ENCODE measurements at places on chromosomes 7 and 10.

DNA sequence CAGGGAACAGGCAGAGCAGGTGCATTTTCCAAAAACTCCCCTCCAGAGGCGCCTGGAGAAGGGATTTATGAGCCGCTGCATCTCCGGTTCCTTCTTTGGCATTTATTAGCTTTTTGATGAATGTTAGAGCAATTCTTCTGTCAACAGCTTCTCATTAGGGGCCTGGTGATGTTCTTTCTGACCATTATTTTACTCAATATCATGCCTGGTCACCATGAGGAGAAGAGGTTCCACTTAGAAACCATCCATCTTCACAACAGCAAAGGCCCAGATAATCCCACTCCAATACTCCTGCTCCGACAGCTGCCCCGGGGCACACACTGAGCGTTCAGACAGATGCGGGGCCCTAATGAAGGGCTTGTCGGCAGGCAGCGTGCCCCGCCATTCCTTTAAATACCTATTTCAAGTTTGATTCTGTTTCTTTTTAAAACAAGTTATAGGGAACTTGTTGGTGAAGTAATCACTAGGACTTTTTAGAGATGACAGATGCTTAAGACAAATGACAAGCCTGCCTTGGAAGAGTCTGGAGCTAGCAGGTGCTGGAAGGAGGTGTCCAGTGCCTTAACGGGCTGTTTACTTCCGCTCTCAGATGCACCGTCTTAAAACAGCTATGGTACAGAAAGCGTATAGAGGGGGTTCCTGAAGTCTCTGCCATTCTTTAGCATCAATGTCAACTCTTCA, 31.7 kb downstream of the ECHDC3 start:
- no peak for DNase-seq

- DNase-seq: no peak
Measured at GRCh38 chr10:62085404-62085803, 183.2 kb downstream of the RTKN2 start.

GRCh38 chr7:102834999-102835398, 77.8 kb upstream of the LRRC17 start:
- DNase-seq: no peak

DNA sequence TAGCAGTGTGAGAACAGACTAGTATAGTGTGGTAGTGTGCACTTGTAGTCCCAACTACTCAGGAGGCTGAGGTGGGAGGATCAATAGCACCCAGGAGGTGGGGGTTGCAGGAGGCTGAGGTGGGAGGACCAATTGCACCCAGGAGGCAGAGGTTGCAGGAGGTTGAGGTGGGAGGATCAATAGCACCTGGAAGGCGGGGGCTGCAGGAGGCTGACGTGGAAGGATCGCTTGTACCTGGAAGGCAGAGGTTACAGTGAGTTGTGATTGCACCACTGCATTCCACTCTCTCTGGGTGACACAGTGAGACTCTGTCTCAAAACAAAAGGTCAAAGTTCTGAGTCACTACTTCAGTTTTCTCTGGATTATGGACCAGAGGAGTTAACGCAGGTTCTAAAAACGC, 22.6 kb upstream of the DIP2C start:
- no peak for DNase-seq

DNA sequence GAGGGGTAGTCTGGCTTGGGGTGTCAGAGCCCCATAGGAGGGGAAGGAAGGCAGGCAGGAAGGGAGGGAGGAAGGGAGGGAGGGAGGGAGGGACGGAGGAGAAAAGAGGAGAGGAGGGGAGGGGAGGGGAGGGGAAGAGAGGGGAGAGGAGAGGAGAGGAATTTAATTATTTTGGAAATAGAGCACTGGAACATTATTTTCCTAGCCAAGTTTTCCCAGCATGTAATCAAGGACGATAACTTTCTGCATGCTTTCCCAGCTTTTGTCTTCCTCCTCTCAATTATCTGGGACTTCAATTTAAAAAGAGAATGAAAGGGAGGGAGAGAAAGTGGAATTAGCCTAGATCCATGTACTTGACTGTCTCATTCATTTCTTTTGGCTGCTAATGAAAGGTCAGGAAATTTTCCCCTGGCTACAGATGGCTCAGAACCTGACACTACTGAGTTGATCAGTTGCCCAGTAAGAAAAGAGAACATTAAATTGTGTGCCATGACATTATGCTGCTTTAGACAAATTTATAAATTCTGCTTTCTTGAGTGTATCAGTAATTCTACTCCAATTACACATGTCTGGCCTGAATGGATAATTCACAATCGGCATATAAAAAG, 148.8 kb downstream of the LRRC4 start:
- no peak for DNase-seq

DNA sequence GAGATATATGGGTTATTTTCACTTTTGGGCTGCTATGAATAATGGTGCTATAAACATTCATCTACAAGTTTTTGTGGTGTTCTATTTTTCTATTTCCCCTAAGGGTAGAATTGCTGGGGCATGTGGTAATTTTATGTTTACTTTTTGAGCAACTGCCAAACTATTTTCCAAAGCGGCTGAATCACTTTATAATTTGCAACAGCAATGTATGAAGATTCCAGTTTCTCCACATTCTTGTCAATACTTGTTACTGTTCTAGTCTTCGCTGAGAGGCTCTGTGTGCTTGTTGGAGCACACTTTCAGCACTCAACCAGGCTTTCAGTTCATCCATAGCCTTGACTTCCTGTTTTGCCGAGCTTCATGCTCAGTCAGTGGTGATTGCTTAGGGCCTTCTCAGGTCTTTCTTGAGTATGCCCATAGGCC, 39.0 kb downstream of the ADK start:
- no peak for DNase-seq

- DNase-seq: no peak
Measured at GRCh38 chr7:9625953-9626352, 1192.5 kb downstream of the NXPH1 start.

GRCh38 chr10:93390306-93391090, 91.6 kb downstream of the MYOF start:
- DNase-seq: no peak

DNA sequence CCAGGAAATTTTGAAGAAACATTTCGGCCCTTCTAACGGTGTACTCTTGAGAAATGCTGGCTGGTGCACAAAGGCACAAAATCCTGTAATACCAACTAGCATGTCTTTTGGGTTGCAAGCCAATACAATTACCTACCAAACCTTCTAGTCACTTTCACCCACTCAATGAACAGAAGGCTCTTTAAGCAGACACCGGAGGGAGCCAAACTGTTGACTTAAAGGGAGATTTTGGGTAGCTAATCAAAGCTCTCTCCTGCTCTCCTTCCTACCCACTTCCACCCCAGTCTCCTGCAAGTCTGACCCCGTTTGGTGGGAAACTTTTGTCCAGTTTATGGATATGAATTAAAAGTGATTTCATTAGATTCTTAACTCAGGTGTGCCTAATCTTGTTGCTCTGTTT, 24.0 kb downstream of the GRM3 start:
- DNase-seq: no peak

- DNase-seq: no peak
Measured at GRCh38 chr7:93146472-93147141, 1.6 kb downstream of the SAMD9L start.

DNA sequence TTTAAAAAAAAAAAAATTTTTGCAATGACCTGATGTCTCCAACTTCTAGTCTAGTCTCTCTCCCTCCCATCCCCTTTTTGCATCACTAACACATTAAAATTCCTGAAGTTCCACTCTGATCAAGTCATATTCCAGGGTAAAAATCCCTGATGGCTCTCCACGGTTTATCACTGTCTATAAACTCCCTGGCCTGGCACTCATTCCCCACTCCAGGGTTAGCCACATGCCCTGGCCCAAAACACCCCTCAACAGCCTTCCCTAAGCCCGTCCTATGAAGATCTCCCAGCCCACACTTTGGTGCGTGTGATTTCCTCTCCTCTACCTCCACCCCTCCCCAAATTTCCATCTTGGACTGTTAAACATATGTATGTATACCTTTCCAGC, 125.4 kb downstream of the JAZF1 start:
- no peak for DNase-seq

GRCh38 chr10:77867124-77867719, 59.3 kb downstream of the DLG5 start:
- no peak for DNase-seq

GRCh38 chr7:6489612-6490011, 41.9 kb upstream of the DAGLB start:
- DNase-seq: no peak

- DNase-seq: no peak
Measured at GRCh38 chr7:91993976-91994375, 53.3 kb downstream of the AKAP9 start.

- no peak for DNase-seq
Measured at GRCh38 chr7:27685209-27685608, 22.5 kb upstream of the HIBADH start.

GRCh38 chr7:298375-298702, 8.4 kb downstream of the FOXL3 start:
- DNase-seq: no peak

- no peak for DNase-seq
Measured at GRCh38 chr7:8160779-8161345, 101.1 kb downstream of the ICA1 start.

DNA sequence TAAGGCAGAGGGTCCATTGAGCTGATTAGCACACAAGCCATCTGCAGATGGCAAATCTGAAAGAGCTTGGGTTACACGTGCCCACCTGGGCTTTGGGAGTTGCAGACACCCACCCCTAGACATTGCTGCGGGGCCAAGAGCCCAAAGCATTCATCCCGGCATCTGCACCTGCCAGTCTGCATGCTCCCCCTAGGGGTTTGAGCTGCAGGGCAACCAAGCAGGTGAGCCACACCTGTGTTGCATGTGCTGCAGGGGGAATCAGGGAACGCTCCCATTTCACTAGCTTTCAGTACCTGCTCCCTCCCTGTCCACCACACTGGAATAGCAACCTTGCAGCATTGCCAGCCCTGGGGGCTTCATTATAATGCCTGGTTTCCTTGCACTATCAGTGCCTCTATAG, 21.1 kb downstream of the C7orf33 start:
- no peak for DNase-seq

- DNase-seq: no peak
Measured at GRCh38 chr10:46091080-46091827, 45.2 kb upstream of the MSMB start.

DNA sequence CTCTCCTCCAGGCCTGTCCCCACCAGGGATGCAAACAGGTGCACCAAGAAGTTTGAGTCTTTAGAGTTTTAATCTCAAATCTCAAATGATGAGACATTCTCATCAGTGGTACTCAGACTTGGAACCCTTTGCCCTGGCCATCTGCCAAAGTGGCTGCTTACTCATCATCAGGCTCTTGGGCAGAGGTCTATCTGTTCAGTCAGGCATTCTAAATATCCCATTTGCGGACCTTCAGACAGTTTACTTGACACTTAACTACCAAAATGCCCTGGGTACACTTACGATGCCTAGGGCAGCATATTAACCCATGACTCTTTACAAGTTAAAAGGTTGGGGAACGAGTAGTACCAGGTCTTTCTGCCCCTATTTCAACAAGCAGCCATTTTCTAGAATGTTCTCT, 61.2 kb upstream of the YAE1 start:
- DNase-seq: no peak

GRCh38 chr7:144907577-144907976, 71.7 kb upstream of the TPK1 start:
- DNase-seq: no peak

DNA sequence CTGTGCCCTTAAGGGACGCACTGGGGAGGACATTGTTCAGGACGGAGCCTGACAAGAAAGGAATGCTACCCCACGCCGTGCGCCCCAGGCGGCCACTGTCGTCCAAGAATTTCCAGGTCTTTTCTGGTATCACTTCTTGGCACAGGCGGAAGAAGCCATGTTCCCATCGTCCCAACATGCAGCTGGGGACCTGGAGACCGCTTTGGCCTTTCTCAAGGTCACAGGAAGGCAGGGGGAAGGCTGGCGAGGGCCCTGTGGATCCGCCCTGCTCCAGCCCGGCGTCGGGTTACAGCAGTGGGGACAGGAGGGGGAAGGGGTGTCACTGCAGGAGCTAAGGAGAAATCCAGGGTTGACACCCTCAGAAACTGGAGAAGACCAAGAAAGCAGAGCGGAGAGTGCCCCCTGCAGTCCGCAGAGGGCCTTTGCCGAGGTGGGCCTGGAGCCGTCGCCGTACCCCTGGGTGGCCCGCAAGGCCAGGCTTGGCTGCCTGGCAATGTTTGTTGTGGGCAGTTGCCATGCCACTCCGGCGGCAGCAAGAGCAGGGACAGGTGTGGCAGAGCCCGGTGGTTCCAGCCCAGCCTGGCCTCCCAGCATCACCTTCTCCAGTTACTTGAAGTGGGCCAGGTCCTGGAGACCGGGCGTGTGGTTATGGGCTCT, 104.1 kb downstream of the LHPP start:
- DNase-seq: no peak

DNA sequence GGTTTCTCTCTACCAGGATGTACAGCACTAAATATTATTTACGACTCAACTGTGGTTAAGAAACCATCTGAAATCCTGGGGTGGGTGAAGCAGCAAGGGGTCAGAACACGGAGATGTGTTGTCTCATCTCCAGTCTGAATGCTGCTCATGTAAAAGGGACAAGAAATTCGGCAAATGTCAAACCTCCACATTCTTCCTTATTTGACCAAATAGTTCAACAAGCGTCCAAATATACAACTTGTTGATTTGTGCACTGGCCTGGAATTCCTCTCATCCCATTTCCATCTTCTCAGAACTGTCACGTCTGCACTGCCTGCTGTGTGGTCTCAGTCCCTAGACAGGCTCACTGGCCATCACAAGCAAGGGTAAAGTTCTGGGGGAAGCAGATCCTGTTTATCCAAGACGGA, 520.0 kb downstream of the PARD3 start:
- DNase-seq: no peak

GRCh38 chr7:33495207-33495606, 365.8 kb downstream of the BBS9 start:
- DNase-seq: no peak

- no peak for DNase-seq
Measured at GRCh38 chr7:3880228-3880987, 579.4 kb downstream of the SDK1 start.

DNA sequence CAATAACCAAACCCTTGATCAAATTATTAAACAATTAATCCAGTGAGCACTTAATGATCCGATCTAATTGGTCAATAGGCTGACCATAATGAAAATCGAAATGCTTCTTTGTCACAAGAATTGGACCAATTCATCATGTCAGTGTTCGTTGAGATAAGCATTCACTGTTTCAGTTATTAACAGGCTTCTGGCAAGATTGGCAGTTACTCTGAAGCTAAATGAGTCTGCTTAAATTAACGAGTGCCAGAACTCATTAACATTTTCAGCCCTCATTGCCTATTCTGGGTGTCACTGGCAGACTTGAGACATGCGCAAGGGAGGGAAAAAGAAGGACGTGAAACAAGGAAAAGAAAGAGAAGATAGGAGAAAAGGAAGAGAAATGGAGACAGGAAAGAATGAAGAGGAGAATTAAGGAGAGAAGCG, 30.7 kb upstream of the SLC26A3 start:
- DNase-seq: no peak

GRCh38 chr10:48525113-48525512, 79.8 kb downstream of the ARHGAP22 start:
- no peak for DNase-seq

GRCh38 chr10:78702186-78702585, 366.6 kb upstream of the ZMIZ1 start:
- DNase-seq: no peak

Measured in activated T-helper 9 cell treated with anti-CD3 and anti-CD28 coated beads, Interleukin-2, amount 50 U/mL, for 16 hours (primary cell).